Panc1 (cell line): ENCODE measurements at places on chromosomes 1 and 21. TPM values are rescaled to one million over a fixed set of nuclear protein-coding genes. Genes with fewer than 3 reads are reported as not detected.

- H3K4me1 ChIP-seq = no peaks in the 10 kb centered on the region
- no peak overlapping the region for H3K27ac ChIP-seq
- peak; percentile 41 for DNase-seq
- no peak overlapping the region for H3K4me3 ChIP-seq
Observed at GRCh38 chr1:12851779-12852178, 3.3 kb upstream of the HNRNPCL1 start.

GRCh38 chr1:111904478-111905218, 84.8 kb downstream of the KCND3 start:
- H3K4me1 ChIP-seq = no peaks in the 10 kb centered on the region
- no peak for DNase-seq
- H3K4me3 ChIP-seq = no peak overlapping the region
- H3K27ac ChIP-seq = no peak overlapping the region

- no peaks in the 10 kb centered on the region for H3K27me3 ChIP-seq
- peaks cover 5% of the 10 kb centered on the region; the same call in 1 of the 2 replicates for H3K4me1 ChIP-seq
- no peaks in the 10 kb centered on the region; the same call in 1 of the 2 replicates for H3K36me3 ChIP-seq
- no peak overlapping the region for H3K4me3 ChIP-seq
- no peak overlapping the region for H3K27ac ChIP-seq
Observed at GRCh38 chr1:41101950-41102607, 80.6 kb upstream of the SLFNL1 start.

GRCh38 chr1:59511476-59512465, 214.9 kb downstream of the FGGY start:
- no peak overlapping the region for H3K27ac ChIP-seq
- H3K4me1 ChIP-seq = no peaks in the 10 kb centered on the region
- no peak overlapping the region for H3K4me3 ChIP-seq

DNA sequence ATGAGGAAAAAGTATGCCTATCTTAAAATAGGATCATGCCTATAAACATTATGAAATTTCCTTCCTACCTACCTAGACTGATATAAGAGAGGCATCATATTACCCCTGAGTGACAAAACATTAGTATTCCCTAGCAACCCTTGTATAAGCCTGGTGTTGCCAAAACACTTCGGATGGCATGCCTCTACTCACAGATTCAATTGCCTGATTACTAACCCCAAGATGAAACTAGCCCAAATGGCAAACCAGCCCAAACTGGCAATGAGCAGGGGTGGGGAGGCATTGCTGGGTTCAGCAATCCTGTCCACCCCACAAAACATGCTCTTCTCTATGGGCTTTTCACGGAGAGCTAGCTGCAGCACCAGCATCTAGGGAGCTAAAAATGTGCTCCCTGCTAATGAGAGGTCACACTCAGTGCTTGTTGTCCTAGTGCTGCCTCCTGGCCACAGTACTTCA, 13.9 kb downstream of the PALMD start:
- H3K4me1 ChIP-seq = no peaks in the 10 kb centered on the region
- H3K4me3 ChIP-seq = no peak overlapping the region
- H3K36me3 ChIP-seq = no peaks in the 10 kb centered on the region
- H3K27me3 ChIP-seq = no peaks in the 10 kb centered on the region

DNA sequence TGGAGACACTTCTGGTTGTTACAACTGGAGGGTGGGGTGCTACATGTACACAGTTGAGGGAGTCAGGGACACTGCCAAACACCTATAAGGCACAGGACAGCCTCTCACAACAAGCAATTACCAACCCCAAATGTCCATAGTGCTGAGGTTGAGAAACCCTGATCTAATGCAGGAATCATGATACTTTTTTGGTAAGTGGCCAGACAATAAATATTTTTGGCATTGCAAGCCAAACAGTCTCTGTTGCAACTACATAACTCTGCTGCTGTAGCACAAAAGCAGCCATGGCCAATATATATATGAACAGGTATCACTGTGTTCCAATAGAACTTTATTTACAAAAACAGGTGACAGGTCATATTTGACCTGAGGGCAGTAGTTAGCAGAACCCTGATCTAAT, 177.5 kb downstream of the ASTN1 start:
- no peaks in the 10 kb centered on the region for H3K27me3 ChIP-seq
- no peaks in the 10 kb centered on the region for H3K4me1 ChIP-seq
- H3K36me3 ChIP-seq = no peaks in the 10 kb centered on the region

- no peaks in the 10 kb centered on the region for H3K4me1 ChIP-seq
- H3K27ac ChIP-seq = no peak overlapping the region
- no peaks in the 10 kb centered on the region for H3K36me3 ChIP-seq
- no peak overlapping the region for H3K4me3 ChIP-seq
- H3K27me3 ChIP-seq = no peaks in the 10 kb centered on the region
- no peak for DNase-seq
Observed at GRCh38 chr1:210687582-210688279, 359.0 kb downstream of the HHAT start.

GRCh38 chr1:244337839-244338238, 113.9 kb downstream of the ADSS2 start:
- no peaks in the 10 kb centered on the region for H3K27me3 ChIP-seq
- no peak overlapping the region for H3K27ac ChIP-seq
- no peaks in the 10 kb centered on the region for H3K36me3 ChIP-seq
- H3K4me3 ChIP-seq = no peak overlapping the region

GRCh38 chr1:119504831-119505230, 2.2 kb upstream of the HSD3B1 start:
- no peaks in the 10 kb centered on the region for H3K36me3 ChIP-seq
- H3K27ac ChIP-seq = no peak overlapping the region
- H3K4me1 ChIP-seq = no peaks in the 10 kb centered on the region
- no peak for DNase-seq
- no peak overlapping the region for H3K4me3 ChIP-seq
- H3K27me3 ChIP-seq = peaks cover 4% of the 10 kb centered on the region; the same call in 1 of the 2 replicates

The POLR3C gene
- 35.1 TPM for total RNA-seq

The NENF gene
- 72.4 TPM for total RNA-seq

The TTC22 gene
- 0.10 TPM for total RNA-seq

The PDXK gene
- 184 TPM for total RNA-seq

The LAD1 gene
- 0.10 TPM for total RNA-seq

The LHX8 gene
- total RNA-seq = not detected
